ENCODE measurements at places on chromosomes 6 and 20.

DNA sequence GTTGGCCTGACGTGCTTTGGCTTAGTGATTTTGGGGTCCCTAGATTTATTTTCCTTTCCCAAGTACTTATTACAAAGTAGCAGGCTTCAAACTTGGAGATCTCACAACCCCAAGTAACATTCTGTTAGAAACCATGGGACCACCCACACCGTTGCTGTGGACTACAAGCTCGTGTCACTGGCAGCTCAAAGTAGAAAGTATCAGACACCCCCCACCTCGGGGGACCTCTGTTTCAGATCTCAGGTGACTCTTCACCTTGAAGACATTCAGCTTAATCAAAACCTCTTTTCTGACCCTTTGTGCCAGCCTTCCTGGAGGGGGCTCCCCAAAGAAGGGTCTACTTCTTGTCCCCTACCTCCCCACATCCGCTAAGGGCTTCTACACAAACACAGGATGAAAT is 15.7 kb upstream of the MYT1 start:
- DNase-seq: no peak

- DNase-seq: no peak
Measured at GRCh38 chr6:1724616-1725015, 114.9 kb downstream of the FOXC1 start.

DNA sequence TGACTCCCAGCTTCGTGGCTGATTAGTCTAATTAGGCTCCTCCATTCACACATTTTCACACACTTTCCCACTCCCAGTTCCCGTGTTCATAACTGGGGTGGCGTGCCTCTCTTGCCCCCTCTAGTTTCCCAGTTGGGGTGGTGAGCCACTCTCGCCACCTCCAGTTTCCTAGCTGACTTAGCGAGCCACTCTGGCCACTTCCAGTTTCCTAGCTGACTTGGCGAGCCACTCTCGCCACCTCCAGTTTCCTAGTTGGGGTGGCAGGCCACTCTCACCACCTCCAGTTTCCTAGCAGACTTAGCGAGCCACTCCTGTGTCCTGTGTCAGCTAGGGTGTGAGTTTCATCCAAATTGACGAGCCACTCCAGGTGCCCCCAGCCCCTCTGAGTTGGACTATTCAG is 7.4 kb upstream of the GMPR start:
- no peak for DNase-seq

GRCh38 chr20:15818651-15819071 is 754.6 kb downstream of the KIF16B start:
- DNase-seq: no peak

- no peak for DNase-seq
Measured at GRCh38 chr20:9482180-9482579, 32.2 kb upstream of the LAMP5 start.

DNA sequence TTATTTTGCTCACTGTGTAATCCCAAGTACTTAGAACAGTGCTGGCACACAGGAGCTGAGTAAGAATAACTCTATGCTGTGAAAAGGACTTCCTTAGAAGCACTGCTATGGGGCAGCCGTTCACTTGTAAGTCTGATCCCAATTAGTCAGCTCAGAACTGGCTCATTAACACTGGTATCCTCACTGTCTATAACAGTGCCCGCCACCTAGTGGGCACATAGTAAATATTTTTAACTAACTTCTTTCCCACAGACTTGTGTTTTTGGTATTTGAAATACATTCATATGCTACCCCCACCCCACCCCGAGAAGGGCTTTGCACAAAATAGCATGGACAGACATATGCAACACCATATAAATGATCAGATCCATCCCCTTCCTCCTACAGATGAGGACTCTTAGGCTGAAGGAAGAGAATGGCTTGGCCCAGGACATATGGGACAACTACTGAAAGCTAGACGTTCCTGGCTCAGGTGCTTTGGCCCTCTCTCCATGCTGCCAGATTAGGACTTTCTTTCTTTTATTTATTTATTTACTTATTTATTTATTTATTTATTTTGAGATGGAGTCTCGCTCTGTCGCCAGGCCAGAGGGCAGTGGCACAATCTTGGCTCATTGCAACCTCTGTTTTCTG is 47.1 kb downstream of the DST start:
- DNase-seq: peak; percentile 59

- DNase-seq: peak; percentile 36
Measured at GRCh38 chr6:158536891-158537798, 22.7 kb upstream of the TMEM181 start.

DNA sequence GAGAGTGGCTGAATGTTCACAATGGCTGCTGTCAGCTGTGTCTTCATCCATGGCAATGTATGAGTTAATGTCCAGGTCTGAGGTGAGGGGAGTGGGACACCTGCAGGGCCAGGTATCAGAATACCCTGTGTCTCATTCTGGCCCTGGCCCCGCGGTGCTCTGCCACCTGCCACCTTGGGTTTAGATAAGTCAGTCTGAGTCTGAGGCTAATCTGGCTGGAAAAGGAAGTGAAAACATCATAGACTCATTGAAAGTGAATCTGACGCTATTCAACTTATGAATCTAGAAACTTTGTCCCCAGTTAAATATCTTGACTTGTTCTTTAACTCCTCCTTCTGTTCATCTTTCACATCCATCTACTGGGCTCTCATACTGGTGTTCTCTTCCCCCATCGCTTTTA is 267.1 kb upstream of the JAG1 start:
- no peak for DNase-seq

DNA sequence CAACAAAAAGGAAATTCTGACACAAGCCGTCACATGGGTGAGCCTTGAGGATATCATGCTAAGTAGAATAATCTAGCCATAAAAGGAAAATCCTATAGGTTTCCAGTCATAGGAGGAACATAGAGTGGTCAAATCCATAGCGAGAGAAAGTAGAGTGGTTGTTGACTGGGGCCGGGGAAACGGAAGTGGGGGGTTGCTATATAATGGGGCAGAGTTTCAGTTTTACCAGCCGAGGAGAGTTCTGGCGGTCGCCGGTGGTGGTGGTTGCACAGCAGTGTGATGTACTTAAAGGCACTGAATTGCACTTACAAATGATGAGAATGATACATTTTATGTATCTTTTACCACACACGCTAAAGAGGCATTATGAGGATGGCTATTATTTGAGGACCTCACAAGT is 4.9 kb downstream of the GPR31 start:
- DNase-seq: no peak

GRCh38 chr20:54472607-54473006 is 2.8 kb upstream of the DOK5 start:
- DNase-seq: no peak

DNA sequence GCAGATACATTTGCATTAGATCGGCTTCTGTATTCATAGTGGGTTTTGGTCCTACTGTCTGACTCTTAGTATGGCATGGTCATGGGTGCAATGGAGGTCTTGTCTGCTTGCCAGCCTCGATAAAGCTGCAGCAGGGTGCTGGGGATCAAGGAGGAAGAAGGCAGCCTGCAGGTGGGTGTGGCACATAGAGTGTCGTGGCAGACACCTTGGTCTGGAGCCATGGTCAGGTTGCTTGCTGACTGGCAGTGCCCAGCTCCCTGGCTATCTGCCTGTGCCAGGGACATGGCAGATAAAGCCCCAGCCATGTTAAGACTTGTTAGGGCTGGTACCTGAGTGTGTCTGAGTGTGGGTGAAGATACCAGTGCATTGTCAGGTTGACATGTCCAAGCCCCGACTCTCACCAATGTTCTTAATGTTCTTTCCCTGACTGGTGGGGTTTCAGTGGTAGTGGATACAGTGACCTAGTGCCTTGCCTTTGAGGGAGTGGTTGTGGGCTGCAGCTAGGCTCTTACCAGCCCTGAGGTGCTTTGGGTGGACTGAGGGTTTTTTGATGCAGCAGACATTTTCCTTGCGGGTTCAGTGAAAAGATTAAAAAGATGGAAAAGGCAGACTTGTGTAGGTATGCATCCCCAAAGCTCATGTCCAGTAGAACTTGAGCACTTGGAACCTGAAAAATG is 1.8 kb downstream of the FAM83D start:
- no peak for DNase-seq

GRCh38 chr6:64807785-64808184 is 899.2 kb downstream of the EYS start:
- no peak for DNase-seq

- no peak for DNase-seq
Measured at GRCh38 chr20:50792708-50793574, 1.9 kb upstream of the BCAS4 start.

DNA sequence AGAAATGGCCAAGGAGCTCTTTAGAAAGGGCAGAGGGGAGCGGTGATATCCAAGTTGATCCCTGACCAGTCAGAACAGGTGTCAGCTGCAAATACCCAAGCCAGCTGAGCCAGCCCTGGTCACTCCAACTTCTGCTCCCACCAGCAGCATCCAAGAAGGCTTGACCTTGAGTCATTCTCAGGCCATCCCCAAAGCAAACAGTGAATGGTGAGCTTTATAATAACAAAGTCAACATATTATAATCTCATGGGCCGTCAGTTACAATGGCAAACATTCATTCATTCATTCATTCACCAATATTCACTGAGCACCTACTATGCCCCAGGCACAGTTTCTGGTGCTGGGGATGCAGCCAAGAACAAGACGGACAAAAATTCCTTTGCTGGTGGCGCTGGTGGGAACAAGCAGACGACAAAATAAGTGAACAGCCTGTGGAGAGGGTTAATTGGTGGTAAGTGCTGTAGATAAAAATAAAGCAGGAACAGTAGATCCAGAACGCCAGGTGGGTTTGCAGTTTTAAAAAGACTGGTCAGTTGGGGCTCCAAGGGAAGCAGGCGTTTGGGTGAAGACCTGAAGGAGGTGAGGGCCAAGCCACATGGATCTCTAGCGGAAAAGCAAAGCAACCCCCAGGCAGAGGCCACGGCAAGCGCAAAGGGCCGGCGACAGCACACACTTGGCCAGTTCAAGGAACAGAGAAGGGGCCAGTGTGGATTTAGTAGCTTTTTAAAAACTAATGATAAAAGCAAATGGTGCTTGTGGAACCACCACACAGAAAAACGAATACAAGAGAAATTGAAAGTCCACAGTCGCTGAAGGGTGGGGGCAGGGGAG is 131.8 kb upstream of the PTPN1 start:
- no peak for DNase-seq

GRCh38 chr6:35757456-35758123 is 18.8 kb upstream of the CLPSL2 start:
- DNase-seq: peak; percentile 52

- peak; percentile 72 for DNase-seq
Measured at GRCh38 chr6:34664256-34664971, 32.2 kb downstream of the ILRUN start.

GRCh38 chr20:7728338-7728737 is 211.9 kb downstream of the HAO1 start:
- no peak for DNase-seq

- DNase-seq: no peak
Measured at GRCh38 chr6:168342636-168343035, 23.1 kb upstream of the DACT2 start.

- DNase-seq: peak; percentile 47
Measured at GRCh38 chr6:52575502-52575892, 1.4 kb downstream of the TRAM2 start.

- peak; percentile 49 for DNase-seq
Measured at GRCh38 chr6:29647927-29648642, 8.8 kb upstream of the MOG start.

DNA sequence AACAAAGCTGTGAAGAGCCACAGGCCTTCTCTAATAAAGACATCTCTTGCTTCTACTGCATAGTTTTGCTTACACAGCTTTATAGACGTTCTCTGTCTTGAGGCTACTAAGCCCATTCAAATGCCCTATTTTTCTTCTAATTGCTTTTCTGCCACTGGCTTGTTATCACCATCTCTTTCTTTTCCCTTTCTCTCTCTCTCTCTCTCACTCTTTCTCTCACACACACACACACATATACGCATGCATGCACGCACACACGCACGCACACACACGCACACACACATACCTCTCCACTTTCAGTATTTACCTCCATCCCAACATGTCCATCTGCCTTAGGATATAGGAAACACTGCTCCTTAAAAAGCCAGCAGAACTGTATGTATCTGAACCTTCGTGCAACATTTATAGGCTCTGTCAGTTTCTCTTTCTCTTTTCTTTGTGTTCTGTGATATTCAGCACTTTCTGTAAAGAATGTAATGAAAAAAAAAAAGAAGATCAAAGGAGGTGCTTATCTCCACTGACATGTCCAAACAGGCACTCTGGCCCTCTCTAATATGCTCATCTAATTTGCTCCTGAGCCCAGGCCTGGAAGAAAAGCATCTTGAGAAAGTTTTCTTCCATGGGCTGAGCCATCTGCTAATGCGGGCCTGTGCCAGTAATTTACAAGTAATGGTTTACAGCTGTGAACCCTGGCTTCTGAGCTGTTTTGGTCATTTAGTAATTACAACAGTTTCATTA is 1046.7 kb upstream of the MAP3K7 start:
- DNase-seq: peak; percentile 15

DNA sequence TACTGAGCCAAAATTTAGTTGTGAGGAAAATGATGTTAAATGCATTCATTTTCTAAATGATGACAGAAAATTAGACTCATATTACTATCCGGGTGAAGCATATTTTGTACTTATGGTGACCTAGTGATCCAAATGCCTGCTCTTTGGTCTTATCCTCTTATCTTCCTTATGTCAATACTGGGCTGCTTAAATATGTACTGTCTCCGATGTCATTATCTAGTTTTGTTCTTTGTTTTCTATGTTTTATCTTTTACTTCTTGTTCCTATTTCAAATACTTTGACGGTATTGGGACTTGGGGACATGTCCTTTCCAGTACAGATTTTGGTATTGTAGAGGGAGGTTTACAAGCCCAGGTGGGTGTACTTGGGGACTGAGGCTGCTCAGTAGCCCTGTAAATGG is 124.6 kb upstream of the ESR1 start:
- no peak for DNase-seq

- no peak for DNase-seq
Measured at GRCh38 chr6:168447700-168448099, 6.7 kb downstream of the SMOC2 start.

GRCh38 chr6:27251606-27252251 is 4.2 kb downstream of the PRSS16 start:
- DNase-seq: peak; percentile 53

DNA sequence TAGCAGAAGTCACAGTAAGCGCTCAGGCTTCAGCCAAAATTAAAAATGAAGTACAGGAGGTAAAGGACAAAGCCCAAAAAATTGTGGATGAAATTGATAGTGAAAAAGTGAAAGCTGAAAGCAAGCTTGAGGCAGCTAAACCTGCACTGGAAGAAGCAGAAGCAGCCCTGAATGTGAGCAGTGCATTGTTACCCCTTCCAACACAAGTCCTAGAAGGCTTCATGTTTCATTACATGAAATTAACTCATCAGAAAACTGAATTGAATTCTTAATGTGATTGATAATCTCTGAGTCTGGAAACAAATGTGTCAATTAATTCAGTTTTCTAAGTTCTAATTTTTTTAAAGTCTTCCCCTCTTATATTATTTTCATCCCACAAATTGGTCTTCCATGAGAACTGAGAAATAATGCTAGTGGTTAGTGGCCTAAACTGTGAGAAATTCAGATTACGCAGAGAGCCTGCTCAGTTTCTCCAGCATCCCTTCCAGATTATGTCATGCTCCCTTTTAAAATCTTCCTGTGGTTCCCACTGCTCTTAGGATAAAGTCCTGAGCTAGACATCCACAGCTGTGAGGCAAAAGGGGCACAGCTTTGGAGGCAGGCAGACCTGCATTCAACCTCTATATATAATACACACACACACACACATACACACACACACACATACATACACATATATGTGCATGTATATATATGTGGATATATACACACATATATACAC is 133.2 kb upstream of the GLP1R start:
- no peak for DNase-seq

GRCh38 chr6:2086326-2086965 is 159.0 kb downstream of the GMDS start:
- no peak for DNase-seq
